ENCODE measurements at places on chromosomes 3 and 15.

DNA sequence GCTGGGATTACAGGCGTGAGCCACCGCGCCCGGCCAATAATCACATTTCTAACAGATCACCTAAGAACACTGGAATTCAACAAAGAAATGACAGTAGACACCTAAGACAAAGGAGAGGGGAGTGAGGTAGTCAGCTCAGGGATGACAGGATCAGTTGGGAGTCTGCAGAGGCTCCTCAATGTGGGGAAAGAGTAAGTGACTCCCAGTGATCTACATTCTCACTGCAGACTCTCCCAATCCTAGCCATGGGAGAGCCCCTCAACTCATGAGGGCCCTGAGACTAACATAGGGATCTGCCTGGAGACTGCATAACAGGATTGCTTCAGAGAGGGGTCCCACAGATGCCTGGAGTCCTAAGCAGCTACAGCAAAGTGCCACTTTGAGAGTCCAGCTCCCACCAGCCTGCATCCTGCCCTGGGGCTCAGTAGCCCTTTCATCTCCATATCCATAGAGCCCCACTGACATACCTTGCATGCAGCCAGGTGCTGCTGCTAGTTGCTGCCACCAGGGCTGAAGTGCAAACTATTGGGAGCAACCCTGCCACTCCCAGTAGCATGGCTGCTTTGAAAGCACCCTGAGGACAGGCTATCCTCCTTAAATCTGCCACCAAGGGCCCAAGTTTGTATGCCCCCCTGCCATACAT lies 21.8 kb upstream of the PFN2 start:
- DNase-seq = no peak

DNA sequence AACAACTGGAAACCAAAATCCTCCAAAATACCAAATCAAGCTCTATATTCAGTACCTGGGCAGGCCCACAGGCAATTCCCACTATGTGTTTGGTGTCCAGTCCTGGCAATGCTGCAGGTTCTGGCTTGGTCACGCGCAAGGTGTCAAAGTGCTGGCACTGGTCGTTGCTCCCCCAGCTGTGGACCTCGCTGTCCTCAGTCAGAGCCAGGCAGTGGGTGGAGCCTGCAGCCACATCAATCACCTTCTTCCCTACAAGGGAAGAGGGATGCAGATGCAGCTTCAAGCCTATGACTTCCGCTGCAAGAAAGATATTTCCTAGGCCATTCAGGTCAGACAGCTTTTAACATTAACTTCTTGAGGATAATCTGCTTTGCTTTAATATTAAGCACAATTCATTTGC lies 61.3 kb downstream of the HERC2 start:
- no peak for DNase-seq

DNA sequence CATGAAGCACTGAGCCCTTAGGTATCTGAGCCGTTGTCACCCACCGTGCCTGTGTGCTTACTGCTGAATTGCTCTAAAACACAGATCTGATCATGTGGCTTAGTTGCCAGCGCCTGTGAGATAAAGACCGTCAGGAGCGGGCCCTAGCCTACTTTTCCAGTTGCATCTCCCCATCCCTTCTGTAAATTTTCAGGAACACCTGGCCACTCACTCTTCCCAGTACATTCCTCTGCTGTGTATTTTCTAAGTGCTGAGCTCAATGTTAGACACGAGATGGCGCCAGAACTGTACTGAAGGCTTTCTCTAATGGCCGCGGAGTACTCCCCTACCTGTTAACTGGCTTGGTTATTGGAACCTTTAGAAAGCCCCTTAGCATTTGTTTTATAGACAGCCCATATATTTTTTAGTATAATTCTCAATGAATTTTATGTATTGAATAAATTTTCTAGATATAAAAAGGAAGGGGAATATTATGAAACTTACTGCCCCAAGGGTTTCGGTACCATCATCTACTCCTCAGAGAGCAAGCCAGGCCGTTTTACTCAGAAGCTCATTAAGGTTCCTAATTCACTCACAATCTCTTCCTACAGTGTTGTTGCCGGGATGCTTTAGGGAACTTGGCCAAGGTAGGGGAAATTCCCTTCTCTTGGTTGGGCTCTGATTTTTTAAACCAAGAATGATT lies 16.7 kb upstream of the WNT7A start:
- DNase-seq = no peak

DNA sequence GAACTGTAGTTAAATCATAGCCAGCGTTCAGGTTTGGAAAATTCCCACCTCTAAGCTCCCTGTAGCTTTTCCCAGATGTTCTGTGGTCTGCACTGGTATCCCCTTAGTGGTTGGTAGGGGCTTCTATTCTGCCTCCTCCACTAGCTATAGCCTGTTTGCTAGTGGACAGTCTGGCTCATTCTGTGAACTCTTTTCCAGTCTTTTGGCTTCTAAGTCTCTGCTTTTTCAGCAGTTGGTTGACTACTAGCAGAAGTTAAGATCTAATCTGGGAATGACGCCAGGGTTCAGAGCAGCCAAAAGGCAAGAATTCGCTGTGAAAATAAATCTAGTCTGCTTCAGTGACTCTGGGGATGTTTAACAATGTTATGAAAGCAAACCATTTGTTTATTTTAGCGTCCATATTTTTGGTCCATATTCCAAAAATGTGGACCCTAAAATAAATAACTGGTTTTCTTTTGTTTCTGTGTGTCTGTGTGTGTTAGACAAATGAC lies 73.7 kb upstream of the WDR72 start:
- no peak for DNase-seq

GRCh38 chr3:71548705-71549384 lies 34.7 kb downstream of the FOXP1 start:
- no peak for DNase-seq

- DNase-seq = no peak
Observed at GRCh38 chr15:70314018-70314354, 216.3 kb upstream of the TLE3 start.

DNA sequence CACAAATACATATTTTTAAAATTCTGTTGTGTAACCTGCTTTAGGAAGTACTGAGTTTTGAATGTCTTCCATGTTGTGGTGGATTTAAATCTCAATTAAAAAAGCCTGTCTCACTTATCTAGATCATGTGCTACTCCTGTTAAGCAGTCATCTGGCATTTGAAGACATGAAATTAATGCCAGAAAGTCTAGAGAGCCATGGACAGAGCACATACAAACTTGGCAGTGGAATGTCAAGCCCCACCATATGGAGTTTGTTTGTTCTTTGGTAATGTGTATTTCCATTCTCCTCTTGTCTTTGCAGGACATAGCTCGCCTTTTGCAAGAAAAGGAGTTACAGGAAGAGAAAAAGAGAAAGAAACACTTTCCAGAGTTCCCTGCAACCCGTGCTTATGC lies 39.3 kb upstream of the UTS2B start:
- DNase-seq = no peak
